ENCODE measurements at places on chromosomes 7 and 10.

DNA sequence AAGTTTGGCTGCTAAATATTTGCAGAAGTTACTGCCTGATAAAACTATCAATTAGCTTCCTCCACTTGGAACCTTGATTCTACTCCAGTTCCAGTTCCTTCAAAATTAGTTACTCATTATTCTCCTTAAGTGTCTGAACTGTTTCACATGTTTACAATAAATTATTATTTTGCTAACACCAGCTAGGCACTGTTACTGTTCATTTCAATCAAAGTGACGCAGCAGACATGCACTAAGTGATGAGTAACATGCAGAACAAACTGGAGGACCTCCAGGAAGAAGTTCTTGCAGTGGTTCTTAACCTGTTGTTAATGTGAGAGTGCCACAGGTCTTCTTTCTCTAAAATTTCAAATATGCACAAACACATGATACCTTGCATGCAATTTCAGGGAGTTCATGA lies 491.8 kb upstream of the SEMA3A start:
- no peak for DNase-seq

DNA sequence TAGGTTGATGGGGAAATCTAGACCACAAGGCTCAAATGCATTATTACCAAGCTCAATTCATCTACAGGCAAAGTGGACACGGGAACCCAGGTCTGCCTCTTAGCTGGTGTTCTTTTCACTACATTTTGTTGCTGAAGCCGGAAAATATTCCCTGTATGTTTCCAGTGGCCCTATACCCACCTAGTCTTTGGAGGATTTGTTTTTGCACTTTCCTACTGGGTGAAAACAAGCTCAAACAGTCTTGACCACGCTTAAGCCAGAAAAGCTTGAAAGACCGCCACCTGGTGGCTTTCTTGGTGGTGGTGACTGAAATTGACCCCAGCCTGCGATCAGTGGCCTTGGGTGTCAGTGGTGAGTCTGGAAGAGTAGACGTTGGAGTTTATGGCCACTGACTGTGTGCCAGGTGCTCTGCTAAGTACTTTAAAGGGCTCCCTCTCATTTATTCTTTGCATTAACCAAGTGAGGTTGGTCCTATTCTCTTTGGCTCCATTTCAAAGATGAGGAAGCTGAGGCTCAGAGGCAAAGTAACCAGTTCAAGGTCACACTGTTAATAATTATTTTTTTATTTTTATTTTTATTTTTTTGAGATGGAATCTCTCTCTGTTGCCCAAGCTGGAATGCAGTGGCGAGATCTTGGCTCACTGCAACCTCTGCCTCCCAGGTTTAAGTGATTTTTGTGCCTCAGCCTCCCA lies 11.1 kb upstream of the CRTAC1 start:
- peak; percentile 4 for DNase-seq

DNA sequence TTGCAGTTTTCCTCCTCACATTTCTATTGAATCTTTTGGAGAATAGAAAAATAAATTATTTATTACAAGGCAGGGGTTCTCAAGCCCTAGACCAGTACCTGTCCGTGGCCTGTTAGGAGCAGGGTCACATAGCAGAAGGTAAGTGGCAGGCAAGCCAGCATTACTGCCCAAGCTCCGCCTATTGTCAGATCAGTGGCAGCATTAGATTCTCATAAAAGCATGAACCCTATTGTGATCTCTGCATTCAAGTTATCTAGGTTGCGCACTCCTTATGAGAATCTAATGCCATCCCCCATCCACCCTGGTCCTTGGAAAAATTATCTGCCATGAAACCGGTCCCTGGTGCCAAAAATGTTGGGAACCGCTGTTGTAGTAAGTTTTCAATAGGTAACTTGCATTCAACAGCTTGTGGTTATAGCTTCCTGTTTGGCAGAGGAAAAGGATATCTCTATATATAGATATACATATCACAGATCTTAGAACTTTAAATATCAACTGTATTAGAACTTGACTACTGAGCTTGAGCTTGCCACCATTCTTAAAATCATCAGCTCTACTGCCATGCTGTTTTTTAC lies 165.1 kb downstream of the AHR start:
- DNase-seq = no peak

DNA sequence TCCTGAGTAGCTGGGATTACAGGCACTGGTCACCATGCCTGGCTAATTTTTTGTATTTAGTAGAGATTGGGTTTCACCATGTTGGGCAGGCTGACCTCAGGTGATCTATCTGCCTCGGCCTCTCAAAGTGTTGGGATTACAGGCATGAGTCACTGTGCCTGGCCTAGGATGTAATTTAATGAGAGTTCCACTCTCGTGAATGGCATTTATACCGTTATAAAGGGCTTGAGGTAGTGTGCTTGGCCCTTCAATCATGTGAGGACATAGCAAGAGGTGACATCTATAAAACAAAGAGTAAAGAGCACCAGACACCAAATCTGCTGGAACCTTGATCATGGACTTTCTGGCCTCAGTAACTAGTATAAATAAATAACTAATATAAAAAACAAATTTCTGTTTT lies 93.5 kb upstream of the PPP1R9A start:
- no peak for DNase-seq

GRCh38 chr10:34768972-34769330 lies 46.1 kb downstream of the PARD3 start:
- DNase-seq = no peak

DNA sequence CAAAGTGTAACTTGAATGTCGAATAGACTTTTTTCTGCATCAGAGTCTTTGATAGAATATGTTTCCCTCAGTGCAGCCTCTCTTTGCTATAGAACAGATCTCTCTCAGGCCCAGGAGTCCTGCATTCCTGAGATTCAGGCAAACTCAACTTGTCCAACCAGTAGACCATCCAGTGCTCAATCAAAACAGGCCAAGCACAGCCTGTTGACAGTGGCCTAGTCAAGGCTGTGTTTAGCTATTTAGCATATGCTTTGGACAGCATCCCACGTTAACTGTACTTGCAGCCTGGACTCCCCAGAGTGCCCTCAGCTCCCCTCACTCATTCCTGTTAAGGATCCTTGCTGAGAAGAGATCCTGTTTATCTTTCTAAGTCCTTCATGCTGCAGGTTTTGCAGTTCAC lies 16.3 kb downstream of the OR6V1 start:
- DNase-seq = no peak

DNA sequence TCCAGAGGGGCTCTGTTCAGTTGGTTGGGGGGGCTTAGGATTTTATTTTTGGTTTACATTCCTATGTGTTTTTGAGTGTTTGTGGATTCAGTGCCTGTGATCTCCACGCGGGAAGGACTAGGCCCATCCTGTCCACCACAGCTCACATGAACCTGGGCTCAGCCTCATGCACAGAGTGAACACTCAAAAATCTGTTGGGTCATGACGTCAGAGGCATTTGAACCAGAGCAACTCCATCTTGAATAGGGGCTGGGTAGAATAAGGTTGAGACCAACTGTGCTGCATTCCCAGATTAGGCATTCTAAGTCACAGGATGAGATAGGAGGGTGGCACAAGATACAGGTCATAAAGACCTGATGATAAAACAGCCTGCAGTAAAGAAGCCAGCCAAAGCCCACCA lies 133.3 kb downstream of the RAMP3 start:
- DNase-seq = no peak

- no peak for DNase-seq
Observed at GRCh38 chr7:150313367-150313809, 9.8 kb upstream of the LRRC61 start.

GRCh38 chr10:35412900-35413491 lies 76.7 kb downstream of the CCNY start:
- DNase-seq = no peak

GRCh38 chr10:125605167-125605566 lies 77.8 kb downstream of the TEX36 start:
- DNase-seq = no peak

GRCh38 chr10:48400129-48400849 lies 93.8 kb downstream of the MAPK8 start:
- no peak for DNase-seq

GRCh38 chr10:90319188-90319914 lies 538.5 kb downstream of the HTR7 start:
- no peak for DNase-seq

DNA sequence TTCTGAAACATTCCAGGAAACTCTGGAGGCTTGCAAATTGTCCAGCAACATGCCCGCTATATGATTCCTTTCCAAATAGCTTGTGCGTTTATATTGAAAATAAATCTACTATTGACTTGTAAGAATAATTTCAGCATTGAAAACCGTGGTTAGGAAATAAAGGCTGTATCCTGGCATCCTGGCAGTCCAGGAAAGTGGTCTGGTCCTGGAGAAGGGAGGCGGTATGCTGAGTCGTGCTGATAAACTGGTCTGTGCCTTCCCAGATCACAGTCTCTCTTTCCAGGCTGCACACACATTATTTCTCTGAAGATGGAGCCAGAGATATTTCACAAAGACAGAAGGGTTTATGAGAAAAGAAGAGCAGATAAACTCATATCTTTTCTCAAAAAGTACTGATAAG lies 350.1 kb upstream of the COBL start:
- no peak for DNase-seq

DNA sequence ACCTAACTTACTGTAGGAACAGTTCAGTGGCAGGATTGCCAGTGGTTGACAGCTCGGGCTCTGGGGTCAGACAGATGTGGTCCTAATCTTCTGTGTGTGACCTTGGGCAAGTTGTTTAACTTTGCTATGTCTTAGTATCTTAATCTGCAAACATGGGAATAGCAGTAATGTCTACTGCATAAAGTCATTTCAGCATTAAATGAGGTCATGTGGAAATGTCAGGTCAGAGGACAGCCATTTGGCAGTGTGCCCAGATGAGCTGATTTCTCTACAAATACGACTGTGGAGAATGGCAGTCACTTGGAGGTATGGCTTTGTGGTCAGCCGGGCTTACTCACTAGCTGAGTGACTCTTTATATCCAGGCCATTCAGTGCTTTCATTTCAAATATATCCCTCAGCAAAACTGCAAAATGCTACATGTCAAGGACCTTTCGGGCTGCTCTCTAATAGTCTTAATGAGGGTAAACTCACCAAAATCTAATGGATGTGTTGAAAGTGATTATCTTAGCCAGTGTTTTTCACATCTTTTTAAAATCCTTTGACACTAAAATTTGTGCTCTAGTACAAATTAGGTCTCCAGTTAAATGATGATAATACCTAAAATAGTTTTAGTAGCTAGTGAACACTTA lies 171.4 kb downstream of the ST7 start:
- DNase-seq = no peak

- DNase-seq = no peak
Observed at GRCh38 chr10:120688928-120689327, 162.2 kb upstream of the WDR11 start.

DNA sequence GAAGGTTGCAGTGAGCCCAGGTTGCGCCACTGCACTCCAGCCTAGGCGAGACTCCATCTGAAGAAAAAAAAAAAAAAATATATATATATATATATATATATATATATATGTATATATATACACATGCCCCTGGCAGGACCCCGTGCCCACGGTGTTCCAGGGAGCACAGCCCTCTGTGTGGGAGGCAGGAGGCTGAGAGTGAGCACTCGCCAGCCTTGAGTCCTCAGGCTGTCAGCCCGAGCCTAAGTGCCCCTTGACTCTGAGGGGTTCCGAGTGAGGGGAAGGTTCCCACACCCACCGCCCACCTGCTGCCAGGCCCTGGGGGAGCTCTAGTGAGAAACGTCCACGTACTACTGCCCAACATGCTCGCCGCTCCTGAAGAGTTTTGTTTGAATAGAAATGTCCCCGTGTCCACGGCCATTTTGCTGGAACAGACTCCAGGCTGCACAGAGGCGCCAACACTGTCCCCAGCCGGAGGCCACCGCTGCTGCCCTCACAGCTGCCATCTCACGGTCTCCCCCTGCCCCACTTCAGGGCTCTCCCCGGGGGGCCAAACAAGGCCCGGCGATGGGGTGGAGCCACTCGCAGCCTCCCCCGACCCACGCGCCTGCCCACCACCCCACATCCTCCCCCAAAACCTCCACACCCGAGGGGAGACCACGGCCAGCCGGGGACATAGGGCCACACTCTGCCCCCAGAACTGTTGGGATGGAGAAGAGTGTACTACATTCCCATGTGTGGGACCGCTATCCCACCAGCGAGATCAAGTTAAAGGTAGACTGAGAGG lies 62.8 kb upstream of the EBF3 start:
- DNase-seq = no peak

DNA sequence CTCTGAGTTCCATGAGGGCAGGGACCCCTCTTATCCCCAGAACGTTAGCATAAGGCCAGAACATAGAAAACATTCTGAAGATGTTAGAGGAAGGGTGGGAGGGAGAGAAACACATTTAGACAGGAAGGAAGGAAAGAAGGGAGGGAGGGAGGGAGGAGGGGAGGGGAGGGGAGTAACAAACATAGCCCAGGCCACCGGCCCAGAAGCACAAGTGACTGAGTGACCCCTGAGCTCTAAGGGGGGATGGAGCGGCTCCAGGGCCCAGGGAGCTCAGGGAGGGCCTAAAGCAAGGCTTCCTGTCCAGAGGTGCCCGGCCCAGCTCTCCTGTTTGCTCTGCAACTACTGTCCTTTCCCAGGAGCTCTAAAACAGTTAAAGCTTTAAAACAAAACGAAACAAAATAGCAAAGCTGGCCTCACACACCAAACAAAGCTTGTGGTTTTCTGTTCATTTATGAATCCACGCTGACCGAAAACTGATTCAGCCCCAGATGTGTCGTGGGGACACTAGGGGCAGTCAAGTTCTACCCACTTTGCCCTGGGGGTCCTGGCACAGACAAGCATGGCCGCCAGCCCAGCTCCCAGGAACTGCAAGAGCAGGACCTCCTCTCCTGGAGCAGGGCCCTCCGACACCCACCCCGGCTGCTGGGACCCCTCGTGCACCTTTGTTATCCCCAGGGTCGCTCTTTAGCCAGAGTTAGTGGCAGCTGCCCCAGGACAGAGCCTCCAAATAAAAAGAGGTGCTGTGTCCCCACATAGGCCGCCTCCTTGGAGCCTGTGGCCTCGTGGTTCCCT lies 496.2 kb upstream of the FOXK1 start:
- no peak for DNase-seq

GRCh38 chr7:113636727-113637421 lies 281.9 kb downstream of the PPP1R3A start:
- no peak for DNase-seq

DNA sequence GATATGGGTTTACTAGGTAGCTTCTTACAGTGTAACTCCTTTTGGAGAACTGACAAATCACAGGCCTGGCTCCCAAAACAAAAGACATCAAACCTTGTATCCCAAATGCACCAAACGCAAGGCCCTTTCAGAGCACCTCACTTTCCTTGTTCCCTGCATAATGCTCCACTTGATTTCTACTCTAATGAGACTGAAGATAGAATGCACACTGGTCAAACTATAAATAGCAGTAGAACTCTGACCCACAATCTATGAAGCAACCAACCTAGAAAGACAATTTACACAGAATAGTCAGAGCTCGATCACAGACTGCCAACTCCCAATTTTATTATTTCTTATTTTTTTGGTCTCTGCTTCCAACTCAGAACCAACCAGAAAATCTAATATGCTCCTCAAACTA lies 214.4 kb downstream of the CACNA2D1 start:
- no peak for DNase-seq

Measured in T-cell (primary cell).